Stimulated activated naive CD8-positive, alpha-beta T cell treated with anti-CD3 and anti-CD28 coated beads, Interleukin-15, amount 100 ng/mL, for 72 hours (primary cell): ENCODE measurements at places on chromosomes 1 and 21.

- no peak for DNase-seq
Observed at GRCh38 chr1:23806280-23806679, 5.7 kb upstream of the GALE start.

DNA sequence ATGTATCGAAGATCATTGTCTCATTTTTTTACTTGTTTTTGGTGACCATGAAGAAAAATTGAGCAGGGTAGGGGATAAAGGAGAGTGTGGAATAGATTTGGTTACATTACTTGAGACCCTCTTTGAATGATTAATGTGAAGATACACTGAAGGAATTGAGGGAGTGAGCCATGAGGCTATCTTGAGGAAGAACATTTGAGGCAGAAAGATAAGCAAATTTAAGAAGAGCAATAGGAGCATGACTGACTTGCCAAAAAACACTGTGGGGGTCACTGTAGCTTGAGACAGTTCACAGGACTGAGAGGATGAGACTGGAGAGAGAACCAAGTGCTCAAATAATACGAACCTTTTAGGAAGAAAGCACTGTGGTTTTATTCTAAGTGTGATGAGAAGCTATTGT, 43.1 kb upstream of the PTPRC start:
- no peak for DNase-seq

- DNase-seq = no peak
Observed at GRCh38 chr1:10664251-10664650, 132.2 kb downstream of the CASZ1 start.

GRCh38 chr1:87236585-87236984, 92.1 kb upstream of the LMO4 start:
- DNase-seq = no peak

- peak; percentile 59 for DNase-seq
Observed at GRCh38 chr1:15100121-15100879, 53.2 kb upstream of the TMEM51 start.

GRCh38 chr1:56301791-56302190, 277.6 kb downstream of the PLPP3 start:
- no peak for DNase-seq

DNA sequence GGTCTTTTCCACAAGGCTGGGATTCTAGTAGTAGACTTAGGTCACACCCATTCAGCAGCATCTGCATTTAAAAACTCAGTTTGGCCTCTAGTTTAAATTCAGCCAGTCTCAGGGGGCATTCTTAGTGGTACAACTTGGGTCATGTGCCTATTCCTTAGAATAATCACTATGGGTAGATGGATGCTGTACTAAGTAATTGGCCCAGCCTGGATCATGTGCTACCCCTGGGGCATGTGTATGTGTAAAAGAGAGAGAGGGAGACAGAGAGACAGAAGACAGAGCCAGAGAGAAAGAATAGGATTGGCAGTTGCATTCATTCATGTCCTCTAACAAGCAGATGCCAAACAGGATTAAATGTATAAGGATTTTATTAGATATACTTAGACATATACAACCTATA, 13.6 kb upstream of the SYT14 start:
- DNase-seq = no peak

GRCh38 chr21:42861848-42862400, 17.4 kb downstream of the WDR4 start:
- DNase-seq = no peak

GRCh38 chr1:223301371-223301770, 62.6 kb downstream of the SUSD4 start:
- no peak for DNase-seq

DNA sequence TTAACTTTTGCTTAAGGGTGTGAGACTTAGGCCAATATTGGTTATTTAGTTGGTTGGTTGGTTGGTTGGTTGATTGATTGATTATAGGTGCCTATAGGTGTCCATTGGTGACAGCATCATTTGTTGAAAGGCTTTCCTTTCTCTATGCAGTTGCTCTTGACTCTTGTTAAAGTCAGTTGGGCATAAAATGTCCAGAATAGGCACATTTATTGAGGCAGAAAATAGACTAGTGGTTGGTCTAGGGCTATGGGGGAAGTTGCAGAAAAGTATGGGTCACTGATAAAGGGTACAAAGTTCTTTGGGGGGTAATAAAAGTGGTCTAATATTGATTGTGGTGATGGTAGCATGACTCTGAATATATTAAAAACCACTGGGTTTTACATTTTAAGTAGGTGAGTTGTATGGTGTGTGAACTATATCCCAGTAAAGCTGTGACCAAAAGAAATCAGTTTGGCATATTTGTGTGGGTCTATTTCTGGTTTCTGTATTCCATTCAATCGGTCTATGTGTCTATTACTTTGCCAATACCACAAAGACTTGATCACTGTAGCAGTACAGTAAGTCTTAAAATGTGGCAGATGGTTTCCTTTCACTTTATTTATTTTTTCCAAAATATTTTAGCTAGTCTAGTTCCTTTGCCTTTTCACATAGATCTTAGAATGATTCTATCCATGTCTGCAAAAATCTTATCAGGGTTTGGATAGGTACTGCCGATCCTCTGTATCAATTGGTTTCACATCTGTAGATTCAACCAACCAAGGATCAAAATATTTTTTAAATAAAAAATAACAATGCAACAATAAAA, 63.0 kb downstream of the ATP1A1 start:
- no peak for DNase-seq

DNA sequence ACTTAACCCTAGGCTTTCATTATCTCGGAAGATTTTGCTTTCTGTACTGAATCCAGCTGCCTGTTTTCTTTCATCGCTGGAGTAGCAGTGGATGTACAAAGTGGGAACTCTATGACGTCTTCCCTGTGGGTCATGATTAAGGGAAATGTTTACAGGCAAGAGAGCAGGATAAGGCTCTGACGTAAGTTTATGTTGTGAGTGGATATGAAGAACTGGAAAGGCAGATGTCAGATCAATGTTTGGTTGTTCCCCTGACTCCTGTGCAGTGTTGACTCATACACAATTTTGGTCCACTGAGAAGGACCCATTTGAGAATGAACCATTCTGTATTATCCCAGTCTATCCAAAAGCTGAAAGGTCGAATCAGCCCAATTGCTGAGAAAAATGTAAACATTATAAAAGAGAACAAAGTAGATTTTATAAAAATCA, 292.4 kb downstream of the GRIK1 start:
- no peak for DNase-seq

DNA sequence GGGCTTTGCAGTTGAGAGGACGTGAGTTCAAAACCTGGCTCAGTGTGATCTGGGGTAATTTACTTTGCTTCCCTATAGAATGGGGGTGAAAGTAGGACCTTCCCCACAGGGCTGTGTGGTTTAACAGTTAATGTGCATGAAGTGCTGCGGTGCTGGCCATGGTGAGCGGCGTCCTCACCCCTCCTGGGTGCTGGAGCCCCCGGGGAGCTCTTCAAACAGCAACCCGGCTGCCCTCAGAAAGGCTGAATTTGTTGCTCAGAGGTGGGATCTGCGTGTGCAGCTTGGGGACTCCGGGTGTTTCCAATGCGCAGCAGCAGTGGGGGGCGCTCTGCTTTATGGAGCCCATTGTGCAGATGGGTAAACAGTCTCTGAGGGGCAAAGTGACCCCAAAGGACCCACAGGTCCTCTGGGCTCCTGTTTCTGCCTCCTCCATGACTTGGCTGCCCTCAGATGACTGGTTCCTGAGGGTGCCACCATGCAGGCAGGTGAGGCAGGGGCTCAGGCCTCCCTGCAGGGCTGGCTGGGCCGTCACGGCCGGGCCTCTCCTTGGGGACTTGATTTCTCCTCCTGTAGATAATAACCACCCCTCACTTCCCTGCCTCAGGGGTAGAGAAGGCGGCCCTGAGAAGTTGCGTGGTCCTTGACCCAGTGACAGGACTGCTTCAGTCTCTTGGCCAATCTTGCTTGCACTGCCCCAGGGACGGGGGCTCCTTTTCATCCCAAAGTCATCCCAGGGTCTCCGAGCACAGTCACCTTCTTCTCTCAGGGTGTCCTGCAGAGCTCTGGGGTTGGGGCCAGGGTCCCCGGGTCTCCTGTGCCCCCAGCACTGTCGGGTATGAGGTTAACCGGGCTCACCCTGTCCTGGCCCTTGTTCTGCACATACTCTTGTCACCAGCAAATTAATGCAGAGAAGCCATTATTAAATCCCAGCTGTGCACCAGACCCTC, 40.3 kb downstream of the DMRTB1 start:
- DNase-seq = no peak

DNA sequence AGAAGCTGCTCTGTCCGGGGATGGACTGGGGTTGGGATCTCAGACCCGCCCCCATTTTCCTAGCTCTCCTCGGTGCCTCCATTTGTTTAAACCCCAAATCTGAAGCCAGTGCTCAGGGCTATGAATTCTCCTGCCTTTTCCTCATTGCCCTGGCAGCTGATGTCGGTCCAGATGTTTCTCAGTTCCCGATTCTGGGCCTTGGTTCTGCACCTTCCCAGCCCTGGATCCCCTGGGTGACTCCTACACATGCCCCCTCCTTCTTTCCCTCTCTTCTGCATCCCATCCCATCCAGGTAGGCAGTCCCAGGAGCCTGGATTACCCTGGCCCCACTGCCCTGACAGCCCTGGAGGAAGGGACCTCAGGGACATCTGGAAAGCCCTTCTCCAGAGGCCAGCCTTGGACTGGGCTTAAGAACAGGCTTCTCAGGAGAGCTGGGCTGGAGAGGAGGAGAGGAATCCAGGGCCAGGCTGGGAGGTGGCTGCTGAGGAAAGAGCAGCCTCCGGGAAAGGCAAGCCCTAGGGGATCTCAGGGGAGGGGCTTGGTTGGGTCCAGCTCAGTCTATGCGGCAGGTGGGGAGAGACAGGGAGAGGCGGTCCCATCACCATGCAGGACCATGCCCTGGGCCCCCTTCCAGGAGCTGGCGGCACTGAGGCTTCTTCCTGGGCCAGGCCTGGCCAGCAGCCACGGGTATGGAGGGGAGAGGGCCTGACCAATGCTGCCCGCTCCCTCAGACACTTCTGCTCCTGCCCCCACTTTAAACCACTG, 6.8 kb upstream of the EPS8L3 start:
- no peak for DNase-seq

DNA sequence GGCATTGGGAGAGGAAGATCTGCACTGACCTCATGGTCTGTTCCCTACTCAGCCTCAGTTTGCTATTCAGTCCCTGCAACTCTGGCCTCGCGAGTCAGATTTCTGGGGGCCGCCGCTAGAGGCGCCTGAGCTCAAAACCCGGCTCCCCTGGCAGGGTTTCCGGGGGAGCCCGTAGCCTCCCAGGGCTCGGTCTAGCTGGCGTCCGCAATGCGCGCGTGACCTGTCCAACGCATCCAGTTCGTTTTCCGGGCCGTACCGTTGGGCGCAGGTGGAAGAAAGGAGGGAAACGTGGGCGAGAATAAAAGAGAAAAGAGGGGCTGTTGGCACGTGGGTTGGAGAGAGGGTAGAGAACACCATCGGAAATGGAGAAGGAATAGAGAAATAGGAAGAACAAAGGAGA, at the start of gene ADAM30:
ADAM30 (minus strand) TSS at position 213 of the 400 bp plus-strand sequence; CDS start at position 34, 179 bp downstream.
- DNase-seq = no peak

DNA sequence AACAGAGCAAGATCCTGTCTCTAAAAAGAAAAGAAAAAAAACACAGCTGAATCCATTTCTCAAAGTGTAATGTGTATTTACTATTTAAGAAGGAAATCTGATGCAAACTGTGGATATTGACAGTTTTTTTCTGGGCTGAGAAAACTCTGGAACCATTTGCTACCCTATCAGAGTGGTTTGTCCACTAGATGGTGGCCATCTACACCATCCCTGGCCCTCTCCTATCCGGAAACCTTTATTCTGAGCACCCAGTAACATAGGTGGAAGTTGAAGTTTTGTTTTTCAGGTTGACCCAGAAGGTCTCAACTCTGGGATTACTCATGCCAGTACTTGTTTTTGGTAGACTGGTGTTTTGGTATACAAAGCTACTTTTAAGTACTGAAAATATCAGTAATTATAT, 20.2 kb downstream of the ECHDC2 start:
- DNase-seq = no peak

- no peak for DNase-seq
Observed at GRCh38 chr1:2637442-2638145, 4.8 kb upstream of the MMEL1 start.

GRCh38 chr1:21820597-21821232, 8.7 kb downstream of the LDLRAD2 start:
- no peak for DNase-seq

DNA sequence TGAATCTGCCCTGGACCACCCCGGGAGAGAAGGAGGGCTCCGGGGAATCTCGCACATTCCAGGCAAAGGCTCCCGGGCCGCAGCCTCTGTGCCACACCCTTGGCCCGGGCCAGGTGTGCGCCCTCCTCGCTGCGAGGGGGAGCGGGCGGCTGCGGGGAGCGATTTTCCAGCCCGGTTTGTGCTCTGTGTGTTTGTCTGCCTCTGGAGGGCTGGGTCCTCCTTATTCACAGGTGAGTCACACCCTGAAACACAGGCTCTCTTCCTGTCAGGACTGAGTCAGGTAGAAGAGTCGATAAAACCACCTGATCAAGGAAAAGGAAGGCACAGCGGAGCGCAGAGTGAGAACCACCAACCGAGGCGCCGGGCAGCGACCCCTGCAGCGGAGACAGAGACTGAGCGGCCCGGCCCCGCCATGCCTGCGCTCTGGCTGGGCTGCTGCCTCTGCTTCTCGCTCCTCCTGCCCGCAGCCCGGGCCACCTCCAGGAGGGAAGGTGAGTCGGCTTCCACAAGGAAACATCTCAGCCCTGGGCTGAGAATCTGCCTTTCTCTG, at the start of gene LAMC2:
LAMC2 (plus strand) TSS at position 324 of the 550 bp plus-strand sequence; CDS start at position 413, 89 bp downstream.
- peak; percentile 17 for DNase-seq

GRCh38 chr21:43001316-43001715, 27.0 kb downstream of the PKNOX1 start:
- no peak for DNase-seq

DNA sequence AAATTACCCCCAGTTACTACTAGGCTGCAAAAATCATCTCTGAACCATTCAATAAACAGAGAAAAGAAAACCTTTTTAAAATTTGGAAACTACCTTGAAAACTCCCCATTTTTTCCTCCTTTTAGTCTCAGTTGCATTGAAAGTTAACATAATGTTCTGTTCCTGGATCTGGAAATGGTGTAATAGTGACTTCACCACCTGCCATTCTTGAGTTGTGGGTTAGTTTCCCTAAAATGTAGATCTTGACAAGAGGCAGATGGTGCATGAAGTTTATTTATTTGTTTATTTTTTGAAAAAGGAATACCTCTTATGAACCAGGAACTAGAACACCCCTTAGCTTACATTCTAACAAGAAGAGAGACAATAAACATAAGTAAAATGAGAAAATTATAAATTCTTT, 72.8 kb downstream of the ATF6 start:
- DNase-seq = no peak

DNA sequence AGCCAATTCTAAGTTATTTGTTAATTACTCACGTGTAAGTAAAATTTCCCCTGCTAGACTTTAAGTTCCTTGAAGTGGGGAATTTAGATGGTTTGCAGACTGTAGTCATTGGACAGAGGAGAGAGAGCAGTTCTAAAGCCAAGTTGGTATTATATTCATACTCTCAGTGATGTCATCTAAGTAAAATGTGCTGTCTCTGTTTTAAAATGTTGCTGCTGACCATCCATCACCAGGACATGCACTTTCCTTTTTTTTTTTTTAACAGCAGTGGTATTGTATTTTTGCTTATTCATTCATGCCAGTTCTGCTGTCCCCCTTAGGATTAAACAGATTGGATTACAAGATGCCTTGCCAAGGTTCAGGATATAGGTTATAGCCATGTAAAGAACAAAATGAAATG, 2.3 kb downstream of the TTLL7 start:
- DNase-seq = no peak
